ENCODE measurements at places on chromosomes 6 and 20.

DNA sequence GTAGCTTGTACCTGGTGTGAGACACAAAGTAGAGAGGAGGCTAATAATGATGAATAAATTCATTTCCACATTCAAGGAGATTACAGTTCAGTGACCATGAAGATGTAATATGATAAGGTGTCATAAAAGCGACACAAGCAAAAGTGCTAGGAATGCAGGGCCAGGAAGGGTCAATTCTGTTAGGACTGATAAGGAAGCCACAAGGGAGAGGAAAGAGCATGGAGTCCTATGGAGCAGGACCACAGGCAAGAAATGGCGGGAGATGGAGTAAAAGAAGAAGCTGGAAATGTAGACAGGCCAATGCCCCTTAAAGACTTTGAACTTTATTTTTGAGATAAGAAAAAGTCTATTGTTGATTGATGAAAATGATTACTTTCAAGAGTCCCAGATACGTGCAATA is 161.8 kb upstream of the KCNK16 start:
- DNase-seq = no peak

DNA sequence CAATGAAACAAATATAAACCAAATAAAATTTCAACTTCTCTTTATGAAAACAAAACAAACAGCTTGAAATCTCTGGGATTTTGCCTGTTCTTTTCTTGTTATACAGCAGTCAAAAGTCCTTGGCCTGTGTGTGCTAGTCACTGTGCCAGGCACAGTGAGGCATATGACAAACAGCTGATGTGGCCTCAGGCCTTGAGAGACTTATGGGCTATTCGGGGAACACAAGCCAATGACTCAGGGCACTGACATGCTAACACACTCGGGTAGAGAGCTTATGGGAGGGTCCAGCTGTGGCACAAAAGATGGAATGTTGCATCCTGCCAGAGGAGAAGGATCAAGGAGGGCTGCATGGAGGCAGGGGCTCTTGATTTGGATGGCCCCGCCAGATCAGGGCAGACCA is 95.4 kb upstream of the NKX2-2 start:
- peak; percentile 4 for DNase-seq

GRCh38 chr6:77644102-77644705 is 8.6 kb upstream of the MEI4 start:
- DNase-seq = no peak

GRCh38 chr6:148192310-148192709 is 150.3 kb upstream of the SASH1 start:
- peak; percentile 90 for DNase-seq

- DNase-seq = no peak
Measured at GRCh38 chr6:168866534-168866933, 387.1 kb downstream of the THBS2 start.

- DNase-seq = peak; percentile 80
Measured at GRCh38 chr6:19035461-19036195, 648.5 kb downstream of the RNF144B start.

DNA sequence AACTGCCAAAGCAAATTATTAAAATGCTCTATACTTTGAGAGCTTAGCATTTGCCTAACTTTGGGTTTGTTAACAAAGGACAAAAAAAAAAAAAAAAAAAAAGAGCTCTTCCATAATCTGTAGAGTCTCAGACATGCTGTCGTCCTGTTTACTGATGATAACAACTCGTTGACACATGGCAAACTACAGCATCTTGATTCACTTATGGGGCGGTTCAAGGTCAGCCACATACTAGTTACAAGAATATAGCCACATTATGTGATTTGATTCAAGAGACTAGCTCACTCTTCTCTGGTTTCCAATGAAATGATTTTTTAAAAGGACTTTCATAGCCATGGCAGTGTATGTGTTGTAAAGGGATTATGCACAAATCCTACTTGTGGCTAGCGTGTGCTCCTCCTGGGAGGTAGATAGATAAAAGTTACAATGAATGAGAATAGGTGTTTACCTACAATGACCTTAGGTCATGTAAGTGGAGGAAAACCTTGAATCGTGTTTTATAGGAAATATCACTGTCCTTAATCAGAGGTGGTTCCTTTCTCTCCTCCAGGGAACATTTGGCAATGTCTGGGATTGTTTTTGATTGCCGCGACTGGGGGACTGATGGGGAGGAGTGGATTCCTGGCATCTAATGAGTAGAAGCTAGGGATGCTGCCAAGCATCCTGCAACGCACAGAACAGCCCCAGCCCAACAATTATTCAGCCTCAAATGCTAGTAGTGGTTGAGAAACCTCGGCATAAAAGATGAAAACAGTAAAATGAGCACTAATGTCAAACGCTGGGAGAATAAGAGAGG is 969.2 kb upstream of the SLC35B3 start:
- peak; percentile 64 for DNase-seq

DNA sequence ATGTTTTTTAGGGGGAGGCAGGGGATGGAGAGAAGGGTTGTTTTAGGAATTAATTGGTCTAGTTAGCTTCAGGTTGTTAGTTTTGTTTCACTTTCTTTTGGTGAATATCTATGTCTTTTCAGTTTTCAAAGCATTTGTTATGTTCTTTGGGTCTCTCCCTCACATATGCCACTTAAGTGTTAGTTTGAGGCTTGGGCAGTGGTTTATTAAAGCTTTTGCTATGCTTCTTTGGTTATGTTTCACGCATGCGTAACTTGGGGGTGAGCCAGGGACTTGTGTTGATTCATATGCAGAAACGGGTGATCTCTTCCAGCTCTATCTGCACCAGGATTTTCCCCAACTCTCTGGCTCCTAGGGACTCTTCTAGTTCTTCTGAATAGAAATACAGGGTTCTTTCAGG is 11.4 kb upstream of the MMS22L start:
- DNase-seq = peak; percentile 59

- DNase-seq = no peak
Measured at GRCh38 chr6:50846852-50847155, 28.1 kb downstream of the TFAP2B start.

- DNase-seq = peak; percentile 10
Measured at GRCh38 chr20:25695532-25696370, 902 bp downstream of the ZNF337 start.

- DNase-seq = no peak
Measured at GRCh38 chr6:41170547-41171160, 7.7 kb upstream of the TREM2 start.

DNA sequence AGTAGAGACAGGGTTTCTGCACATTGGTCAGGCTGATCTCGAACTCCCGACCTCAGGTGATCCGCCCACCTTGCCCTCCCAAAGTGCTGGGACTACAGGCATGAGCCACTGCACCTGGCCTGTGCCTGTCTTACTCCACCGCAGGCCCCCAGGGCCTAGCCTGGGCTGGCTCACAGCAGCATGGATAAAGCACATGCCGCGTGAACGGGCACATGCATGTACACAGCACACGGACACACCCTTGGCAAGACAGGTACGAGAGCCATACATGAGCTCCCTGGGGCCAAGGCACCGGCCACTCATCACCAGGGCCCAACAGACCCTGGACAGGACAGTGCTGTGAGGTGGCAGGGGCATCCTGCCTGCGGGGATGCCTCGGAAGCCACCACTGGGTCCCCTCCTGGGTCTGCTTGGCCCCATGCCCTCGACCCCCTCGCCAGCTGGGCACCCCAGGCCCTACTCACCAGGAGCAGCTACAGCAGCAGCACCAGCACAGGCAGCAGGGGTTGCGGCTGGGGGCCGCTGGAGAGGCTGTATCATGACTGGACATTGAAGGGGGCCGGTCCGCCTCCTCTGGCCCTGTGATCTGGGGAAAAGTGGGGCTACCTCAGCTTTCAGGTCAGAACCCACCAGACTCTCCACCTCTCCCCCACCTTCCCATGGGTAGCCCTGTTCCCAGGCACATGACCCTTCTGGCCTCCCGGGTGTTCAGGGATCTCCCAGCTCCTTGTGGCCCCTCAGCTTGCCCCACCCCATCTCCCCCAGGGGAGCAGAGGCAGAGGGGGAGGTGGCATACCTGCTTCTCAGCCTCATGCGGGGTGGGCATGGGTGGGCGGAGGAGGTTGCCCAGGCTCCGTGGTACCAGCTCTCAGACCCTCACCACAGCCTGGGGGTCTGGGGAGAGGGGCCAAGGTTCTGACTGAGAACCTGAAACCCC is 3.0 kb downstream of the RGS19 start:
- DNase-seq = no peak

GRCh38 chr6:15735567-15736265 is 72.9 kb upstream of the DTNBP1 start:
- peak; percentile 11 for DNase-seq

DNA sequence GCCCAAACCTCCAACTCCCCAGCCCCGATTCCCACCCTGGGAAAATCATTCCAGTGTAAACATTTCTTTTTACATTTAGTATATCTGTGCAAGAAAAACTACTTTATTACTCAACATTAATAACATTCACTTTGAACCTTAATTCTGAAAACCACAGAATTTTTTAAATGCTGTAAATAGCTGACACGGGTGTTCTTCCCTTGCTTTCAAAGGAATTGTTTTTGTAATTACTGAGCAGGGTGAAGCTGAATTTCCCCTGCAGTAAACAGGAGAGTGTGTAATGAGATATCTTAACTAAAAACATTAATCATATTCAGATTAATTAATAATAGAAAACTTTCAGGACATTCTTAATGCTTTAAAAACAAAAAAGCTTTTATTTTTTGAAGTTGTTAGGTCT is 99.3 kb upstream of the CITED2 start:
- DNase-seq = peak; percentile 36

DNA sequence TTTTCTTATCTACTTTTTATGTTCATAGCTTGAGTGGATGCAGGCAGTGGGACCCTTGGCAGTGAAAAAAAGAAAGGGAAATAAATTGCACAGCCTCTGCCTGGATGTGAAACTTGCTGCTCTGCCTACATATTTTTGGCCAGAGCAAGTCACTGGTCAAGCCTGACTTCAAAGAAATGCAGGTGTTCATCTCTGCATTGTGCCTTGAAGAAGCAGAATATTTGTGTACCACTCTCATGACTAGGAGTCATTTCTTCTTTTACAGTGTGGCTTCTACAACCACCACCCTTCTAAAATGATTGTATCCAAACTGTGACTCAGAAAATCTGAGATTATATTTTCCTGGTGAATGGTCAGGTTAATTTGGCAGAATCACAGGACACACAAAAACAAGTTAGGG is 2.5 kb upstream of the KATNA1 start:
- no peak for DNase-seq

- no peak for DNase-seq
Measured at GRCh38 chr6:88599571-88599970, 363.8 kb downstream of the RNGTT start.

GRCh38 chr6:111604259-111605099 is 1.2 kb downstream of the TRAF3IP2 start:
- DNase-seq = peak; percentile 79

- peak; percentile 32 for DNase-seq
Measured at GRCh38 chr6:149961728-149962425, 1.9 kb upstream of the ULBP1 start.

DNA sequence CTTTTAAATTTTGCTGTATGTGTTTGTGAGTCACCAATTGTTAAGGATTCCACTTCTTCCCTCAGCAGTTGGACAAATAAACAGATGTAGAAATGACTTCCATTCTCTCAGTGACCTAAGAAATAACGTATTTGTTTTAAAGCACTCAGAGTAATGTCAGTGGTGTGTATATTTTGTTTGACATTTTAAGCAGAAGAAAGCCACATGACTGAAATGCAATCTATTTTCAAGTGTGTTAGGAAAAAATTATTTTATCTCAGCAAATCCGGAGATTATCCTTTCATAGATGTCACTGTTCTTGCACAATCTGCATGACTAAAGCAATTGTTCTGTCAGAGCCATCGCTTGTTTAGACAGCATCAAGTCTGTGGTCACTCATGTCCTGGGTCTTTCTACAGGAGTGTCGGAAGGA is 77.1 kb downstream of the JAG1 start:
- DNase-seq = no peak

DNA sequence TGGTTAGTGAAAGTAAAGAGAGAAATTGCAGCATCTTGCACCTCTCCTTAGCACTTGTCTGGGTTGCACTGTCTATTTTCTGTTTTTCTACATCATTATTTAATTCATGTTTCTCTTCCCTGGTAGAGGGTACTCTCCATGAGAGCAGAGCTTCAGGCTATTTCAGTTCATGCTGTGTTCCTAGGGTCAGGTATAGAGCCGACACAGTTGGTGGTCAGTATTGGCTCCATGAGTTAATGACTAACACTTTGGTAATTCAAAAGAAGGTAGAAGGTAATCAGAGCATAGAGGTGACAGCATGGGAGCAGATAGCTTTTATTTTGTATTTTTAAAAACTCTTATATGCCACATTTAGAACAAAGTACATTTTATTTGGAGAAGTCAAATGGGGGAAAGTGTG is 42.7 kb downstream of the RIMS1 start:
- no peak for DNase-seq

GRCh38 chr6:148375401-148375800 is 32.8 kb downstream of the SASH1 start:
- DNase-seq = no peak

- no peak for DNase-seq
Measured at GRCh38 chr6:24929242-24929641, 6.5 kb downstream of the RIPOR2 start.

GRCh38 chr6:101393251-101393828 is at the start of gene GRIK2:
GRIK2 (plus strand) TSS chr6:101393708.
- peak; percentile 76 for DNase-seq

- no peak for DNase-seq
Measured at GRCh38 chr6:40054602-40055001, 120.3 kb upstream of the MOCS1 start.

DNA sequence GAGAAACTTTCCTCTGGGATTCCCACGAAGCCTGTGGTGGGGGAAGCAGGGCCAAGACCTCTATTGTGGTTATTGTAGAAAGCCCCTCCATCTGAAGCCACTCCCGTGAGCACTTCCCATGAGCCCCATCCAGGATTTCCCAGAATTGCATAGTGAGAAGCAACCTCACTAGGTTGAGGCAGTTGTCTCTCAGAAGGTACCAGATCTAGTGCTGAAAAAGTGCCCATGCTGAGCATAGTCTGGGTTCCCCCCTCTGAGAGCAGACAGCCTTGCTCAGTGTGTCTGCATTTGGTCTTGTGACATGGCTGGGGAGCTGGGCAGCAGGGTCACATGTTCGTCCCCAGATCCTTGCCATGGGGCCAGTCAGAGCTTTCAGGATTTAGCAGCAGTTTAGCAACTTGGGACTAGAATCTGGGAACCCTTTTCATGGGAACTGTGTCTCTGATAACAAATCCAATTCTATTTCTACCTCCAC is 38.6 kb downstream of the SLC9A8 start:
- DNase-seq = no peak

- no peak for DNase-seq
Measured at GRCh38 chr6:125587666-125588632, 161.5 kb upstream of the HEY2 start.
